ENCODE measurements at places on chromosomes 6 and 20. TPM values are rescaled to one million over a fixed set of nuclear protein-coding genes. Genes with fewer than 3 reads are reported as not detected.

GRCh38 chr6:148345176-148345575, 2.5 kb downstream of the SASH1 start:
- DNase-seq = no peak

The SPEF1 gene
- not detected for total RNA-seq

DNA sequence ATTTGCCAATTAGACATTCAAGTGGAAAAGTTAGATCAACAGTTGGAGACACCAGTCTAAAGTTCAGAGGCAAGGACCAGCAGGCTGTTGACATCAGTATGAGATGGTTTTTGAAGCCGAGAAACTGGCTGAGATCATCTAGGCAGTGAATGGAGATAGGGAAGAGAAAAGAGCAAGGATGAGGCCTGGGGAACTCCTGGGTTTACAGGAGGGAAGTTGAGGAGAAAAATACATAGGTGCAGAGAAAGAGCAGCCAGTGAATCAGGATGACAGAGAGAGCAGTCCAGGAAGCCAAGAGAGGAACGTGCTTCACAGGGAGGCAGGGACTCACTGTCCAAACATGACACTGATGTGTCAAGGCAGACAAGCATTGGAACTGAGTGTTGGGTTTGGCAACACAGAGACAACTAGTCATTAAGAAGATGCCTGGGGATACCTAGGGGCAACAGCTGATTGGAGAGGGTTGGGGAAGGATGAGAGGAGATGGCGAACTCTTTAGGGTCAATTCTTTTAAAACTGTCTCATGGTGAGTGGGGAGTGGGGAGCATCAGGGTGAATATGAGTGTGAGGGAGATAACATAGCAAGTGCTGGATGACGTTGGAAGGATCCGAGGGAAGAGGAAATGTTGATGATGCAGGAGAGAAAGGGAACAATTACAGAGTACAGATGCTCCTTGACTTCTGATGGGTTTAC, 13.2 kb upstream of the SALL4 start:
- no peak for DNase-seq

DNA sequence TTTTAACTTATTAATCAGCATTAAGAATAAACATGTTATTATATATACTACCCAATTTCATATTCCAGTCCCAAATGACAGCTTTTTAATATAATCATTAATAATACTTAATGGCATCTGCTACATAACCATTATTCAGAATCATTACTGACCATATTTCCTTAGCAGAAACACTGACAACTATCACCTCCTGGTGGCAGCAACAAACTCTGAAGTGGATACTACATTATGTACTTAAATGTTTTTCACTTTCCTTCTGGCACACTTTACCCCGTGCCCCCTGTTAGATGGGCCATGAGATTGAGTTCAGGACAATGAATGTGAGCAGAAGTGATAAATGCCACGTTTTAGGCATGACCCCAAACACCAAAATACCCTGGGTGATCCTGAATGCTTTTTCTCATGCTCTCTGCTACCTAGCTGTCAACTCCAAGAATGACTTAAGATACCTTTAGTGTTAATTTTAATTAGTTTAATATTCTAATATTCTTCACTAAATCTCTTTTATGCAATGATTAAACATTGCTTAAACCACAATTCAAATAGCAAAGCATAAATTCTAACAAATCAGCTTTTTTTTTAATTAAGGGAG, 77.1 kb downstream of the LMBRD1 start:
- no peak for DNase-seq

- no peak for DNase-seq
Observed at GRCh38 chr6:124714728-124715127, 247.5 kb upstream of the RNF217 start.

The HTR1E gene
- total RNA-seq = not detected

DNA sequence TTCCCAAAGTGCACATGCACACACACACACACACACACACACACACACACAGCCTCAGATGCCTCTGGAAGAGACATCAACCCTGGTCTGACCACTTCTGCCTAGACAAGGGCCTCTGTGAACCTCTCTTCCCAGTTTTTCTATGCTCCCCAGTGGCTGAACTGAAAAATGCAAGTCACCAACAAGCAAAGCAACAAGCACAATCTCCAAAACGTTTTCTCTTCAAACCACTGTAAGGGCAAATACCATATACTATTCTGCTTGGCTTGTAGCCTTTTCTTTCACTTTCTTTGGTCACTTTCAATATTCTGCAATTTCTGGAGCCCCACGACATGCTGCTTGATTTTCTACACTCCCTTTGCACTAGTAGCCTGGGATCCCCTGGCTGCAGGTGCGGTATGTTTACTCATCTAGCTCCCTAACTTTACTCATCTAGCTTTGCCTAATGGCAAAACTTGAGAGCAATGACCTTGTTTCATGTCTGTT, 121.4 kb upstream of the DST start:
- no peak for DNase-seq

The MARCKS gene
- 25.4 TPM for total RNA-seq

DNA sequence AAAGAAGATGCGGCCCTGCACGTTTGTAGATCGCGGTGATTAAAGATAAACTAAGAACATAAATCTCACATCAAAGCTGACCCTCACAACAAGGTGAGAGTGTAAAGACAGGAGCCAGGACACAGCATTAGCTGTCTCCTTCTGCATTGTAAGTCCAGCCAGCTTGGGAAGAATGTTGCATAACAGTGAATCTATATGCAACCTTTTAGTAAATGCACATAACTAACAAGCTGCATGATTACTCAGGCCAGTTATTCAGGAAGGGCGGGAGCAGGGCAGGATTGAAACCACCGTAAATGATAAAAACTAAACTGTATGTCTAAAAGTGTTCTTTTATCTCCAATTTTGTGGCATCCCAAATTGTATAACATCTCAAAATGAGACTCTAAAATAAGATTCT, 57.1 kb downstream of the POPDC3 start:
- no peak for DNase-seq

DNA sequence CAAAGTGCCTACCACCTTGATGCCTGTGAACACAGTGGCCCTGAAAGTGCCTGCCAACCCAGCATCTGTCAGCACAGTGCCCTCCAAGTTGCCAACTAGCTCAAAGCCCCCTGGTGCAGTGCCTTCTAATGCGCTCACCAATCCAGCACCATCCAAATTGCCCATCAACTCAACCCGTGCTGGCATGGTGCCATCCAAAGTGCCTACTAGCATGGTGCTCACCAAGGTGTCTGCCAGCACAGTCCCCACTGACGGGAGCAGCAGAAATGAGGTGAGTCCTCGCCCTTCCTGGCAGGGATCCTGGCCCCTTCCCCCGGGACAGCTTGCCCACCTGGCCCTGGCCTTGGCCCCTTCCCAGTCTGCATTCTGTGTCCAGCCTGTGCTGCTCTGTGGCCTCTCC, 17.9 kb downstream of the MAVS start:
- DNase-seq = no peak

The PCMTD2 gene
- 87.2 TPM for total RNA-seq

DNA sequence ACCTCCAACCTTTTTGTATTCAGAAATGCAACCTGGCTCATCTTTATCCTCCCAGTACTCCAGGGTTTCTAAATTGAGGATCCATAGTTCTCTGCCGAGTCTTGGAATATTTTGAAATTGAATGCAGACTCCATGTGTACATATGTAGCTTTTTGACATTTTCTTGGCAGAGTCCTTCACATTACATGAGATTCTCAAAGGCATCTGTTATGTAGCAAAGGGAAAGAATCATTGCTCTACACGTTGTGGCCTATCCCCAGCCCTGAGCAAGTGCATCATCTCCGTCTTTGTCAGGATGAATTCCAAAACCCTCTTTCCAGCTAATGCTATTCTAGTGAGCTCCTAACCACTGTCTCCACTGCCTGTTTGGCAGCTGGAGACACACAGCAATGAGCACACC, 742.9 kb downstream of the DHX35 start:
- no peak for DNase-seq

- DNase-seq = no peak
Observed at GRCh38 chr20:56506103-56506502, 18.4 kb upstream of the FAM209A start.

The CD93 gene
- 41.0 TPM for total RNA-seq

- DNase-seq = no peak
Observed at GRCh38 chr6:49513153-49513989, 13.6 kb downstream of the GLYATL3 start.

- no peak for DNase-seq
Observed at GRCh38 chr20:4375881-4376280, 345.8 kb upstream of the PRND start.

DNA sequence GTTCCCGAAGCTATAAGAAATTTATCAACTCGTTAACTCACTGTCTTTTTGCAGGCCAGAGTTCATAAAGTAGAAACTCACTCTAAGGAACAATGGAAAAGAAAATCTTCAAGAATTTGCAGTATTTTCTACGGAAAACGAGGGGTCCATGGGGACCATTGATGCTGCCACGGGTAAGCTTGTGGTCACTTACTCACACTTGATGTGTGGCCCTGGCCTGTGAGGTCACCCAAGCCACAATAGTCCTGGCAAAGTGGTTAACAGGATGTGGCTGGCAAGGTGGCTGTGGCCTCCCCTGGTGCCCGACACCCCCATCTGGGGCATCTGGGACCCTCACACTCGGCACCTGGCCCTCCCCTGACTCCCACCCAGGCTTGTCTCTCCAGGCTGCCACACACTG, 123.4 kb downstream of the C6orf118 start:
- no peak for DNase-seq

DNA sequence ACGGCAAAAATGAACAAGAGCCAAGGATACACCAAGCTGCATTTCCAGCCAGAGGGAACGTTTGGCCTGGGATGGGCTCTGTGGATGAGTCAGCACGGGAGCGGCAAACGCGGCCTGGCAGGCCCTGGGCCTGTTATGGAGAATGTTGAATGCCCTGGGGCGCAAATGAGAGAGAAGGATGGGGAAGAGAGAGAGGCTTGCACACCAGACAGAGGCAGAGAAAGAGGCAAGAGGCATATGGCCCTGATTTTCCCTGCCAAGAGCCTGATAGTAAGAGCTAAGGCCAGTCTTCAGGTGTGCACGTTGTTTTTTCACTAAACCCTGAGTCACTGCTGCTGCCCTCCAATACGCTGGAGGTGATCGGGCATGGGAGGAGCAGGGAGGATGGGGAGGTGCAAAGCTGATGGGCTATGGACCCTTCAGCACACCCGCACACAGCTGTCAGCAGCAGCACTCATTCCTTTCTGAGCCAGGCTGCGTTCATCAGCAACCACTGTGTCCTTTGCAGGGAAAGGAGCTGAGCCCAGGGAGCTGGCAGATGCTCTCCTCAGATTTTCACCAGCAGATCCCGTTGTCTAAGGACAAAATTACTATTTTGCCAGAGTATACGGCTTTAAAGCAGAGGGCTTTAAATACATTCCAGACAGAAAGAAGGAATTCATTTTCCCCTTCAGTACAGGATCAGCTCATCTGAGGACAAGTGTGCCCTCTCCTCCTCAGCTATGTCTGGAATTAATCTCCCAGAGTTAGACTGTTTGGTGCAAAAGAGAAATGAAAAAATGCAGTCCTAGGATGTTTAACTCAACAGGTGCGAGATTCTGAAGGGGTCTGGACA, 61.7 kb upstream of the SLC22A23 start:
- no peak for DNase-seq

All from left ventricle myocardium superior (tissue), 1 donor.